ENCODE measurements at places on chromosomes 16 and 17.

DNA sequence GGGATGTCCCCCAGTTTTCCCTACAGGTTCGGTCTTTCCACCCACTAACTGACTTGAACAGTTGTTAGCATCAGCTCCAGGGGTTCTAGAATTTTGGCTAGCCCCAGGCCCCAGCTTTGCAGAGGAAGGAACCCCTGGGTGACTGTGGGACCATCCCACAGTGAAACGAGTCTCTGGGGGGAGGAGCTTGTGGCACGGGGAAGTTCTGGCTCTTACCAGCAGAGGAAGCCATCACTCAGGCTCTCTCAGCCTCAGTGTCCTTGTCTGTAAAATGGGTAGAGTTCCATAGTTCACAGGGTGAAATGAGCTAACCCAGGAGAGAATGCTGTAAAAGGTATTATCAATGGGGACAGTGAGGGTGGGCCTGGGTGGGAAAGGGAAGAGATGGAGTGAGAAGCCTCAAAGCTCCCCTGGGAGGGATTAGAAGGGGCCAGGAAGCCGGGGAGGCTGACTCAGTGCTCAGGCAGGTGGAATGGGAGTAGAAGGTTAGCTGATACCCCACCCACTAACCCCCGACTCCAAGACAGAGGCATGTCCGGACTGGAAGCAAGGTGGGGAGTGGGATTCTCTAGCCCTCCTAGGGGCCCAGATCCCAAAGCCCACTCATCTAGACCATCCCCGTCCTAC lies 30.9 kb upstream of the CDC42EP4 start:
- no peak for DNase-seq

DNA sequence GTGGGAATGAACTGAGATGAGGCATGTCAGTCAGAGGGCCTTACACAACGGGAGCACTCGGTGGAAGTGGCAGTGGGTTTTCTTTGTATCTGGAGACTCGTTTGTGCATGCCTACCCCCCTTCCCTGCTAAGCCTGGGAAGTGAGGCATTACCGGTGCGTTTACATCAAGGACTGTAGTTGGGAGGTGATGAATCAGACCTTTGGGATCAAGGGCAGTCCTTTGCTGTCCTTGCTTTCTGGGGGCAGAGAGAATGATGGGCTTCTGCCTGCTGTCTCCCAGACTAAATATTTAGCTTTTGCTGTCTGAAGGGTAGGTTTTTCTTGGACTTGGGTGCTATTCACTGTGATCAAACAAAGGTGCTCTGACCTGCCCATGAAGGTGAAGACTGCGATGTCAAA lies 83.0 kb downstream of the WWP2 start:
- DNase-seq, result no peak

DNA sequence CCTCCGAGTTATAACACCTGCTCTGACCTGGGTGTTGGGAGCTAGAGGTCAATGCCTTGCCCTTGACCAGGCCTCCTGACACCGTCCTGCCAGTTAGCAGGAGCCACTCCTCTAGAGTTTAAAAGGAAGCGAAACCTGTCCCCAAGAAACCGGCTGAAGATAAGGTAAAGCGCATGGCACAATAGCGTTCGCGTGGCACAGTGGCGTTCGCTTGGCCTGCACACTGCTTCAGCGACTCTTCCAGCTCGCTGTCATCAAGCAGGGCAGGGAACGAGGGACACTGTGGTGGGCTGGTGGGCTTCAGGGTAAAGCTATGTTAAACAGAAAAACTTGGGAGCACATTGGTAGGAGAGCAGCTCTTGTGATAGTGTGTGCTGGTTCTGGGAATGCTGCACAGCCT lies 28.2 kb upstream of the ETV4 start:
- no peak for DNase-seq

DNA sequence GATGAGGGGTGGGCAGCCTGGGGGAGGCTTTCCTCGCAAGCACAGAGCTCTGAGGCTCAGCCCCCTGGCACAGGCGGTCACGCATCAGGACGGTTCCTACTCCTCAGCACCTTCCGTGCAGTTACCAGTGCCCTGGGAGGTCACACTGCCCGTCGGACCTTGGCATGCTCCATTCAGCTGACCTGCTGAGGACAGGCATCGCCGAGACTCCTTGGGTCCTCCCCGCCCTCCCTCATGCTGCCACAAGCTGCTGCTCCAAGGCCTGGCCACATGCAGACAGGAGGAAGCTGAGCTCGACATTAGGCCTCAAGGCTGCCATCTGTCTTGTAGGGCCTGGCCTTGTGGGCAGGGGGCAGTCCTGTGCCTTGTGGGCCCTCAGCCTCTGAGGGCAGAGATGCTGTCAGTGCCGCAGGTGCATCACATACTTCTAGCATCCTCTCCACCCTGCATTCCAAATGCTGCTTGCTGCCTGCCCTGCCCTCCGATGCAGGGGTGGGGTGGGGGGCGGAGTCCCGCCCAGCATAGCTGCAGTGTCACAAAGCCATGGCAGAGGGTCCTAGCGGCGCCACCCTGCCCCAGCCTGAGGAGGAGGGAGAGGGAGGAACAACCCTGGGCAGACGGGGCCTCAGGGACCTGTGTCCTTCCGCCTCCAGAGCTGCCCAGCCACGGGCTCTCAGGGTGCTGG lies 9.3 kb downstream of the C16orf90 start:
- no peak for DNase-seq

DNA sequence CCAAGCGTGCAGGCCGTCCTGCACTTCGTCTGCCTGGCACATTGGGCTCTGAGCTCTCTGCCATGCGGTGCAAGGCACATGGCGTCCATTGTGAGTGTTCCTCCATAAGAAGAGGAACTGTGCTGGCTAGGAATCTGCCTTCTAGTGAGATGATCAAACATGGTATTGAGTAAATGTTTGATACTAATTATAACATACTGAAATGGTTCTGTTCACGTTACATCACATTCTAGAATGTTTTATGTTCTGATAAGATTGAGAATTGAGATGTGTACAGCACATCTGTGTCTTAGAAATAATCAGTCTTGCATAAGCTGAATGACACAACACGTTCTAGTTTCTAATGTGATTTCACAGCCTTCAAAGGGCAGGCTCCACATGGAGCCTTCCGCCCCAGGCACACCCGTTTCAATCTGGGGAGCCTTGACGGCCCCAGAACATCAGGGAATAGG lies 42.9 kb downstream of the USP10 start:
- DNase-seq, result no peak

- DNase-seq, result no peak
These were observed 57.9 kb upstream of the MAF start for GRCh38 chr16:79658301-79659033.

- DNase-seq, result no peak
These were observed 388 bp downstream of the RHBDL3 start for GRCh38 chr17:32266051-32266388.

- DNase-seq, result no peak
These were observed 429.8 kb downstream of the MAF start for GRCh38 chr16:79170555-79171246.

DNA sequence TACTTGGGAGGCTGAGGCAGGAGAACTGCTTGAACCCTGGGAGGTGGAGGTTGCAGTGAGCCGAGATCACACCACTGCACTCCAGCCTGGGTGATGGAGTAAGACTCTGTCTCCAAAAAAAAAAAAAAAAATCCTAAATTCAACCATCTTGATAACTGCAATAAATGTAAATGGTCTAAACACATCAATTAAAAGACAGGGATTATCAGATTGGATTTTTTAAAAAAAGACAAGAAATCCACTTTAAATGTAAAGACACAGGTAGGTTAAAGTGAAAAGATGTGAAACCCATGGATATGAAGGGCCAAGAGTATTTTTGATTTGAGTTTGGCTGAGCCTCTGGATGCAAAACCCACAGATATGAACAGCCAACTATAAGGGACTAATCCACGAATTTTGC lies 64.2 kb upstream of the ATP2A3 start:
- DNase-seq, result no peak

DNA sequence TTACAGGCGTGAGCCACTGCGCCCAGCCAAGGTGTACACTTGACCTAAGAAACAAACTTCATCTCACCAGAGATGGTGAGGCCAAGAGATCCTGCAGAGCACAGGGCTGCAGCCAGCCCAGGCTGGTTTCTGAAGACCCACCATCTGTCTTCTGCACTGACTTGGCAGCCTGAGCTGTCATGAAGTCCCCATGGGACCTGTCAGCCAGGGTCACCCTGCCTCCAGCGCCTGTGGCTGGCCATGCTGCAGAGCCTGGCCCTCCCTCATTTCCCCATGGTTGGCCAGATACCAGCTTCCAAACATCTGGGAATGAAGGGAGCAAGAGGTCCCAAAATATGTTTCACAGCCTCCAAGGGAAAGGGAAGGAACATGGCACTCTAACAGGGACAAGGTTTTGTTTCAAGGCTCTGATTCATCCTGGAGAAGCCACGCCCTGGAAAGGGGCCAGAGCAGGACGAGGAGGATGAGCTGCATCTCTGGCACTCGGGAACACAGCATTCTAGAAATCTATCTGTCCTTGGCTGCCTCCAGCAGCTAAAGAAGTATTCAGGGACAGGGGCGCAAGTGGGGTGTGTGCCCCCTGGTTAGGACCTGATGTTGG lies 45.3 kb downstream of the DDX19A start:
- DNase-seq, result no peak

DNA sequence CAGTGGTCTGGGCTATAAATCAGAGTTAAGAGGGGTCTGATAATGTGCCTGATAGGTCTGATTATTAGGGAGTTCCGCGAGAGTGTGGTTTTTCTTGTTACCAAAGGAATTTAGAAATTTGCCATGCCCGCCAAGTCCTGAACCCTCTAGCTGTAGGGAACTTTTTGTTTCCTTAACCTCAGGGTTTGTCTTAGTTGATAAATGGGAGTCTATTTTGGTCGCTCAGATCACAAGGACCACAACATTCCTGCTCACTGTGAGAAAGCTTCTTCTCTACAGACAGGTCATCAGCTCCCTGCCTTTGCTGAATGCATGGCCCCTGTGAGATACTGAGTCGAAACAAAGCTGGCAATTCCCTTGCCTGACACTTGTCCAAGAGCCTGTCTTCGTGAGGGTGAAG lies 497.8 kb downstream of the HS3ST4 start:
- no peak for DNase-seq

GRCh38 chr16:69904495-69905170 lies 46.5 kb upstream of the CLEC18A start:
- DNase-seq, result no peak

DNA sequence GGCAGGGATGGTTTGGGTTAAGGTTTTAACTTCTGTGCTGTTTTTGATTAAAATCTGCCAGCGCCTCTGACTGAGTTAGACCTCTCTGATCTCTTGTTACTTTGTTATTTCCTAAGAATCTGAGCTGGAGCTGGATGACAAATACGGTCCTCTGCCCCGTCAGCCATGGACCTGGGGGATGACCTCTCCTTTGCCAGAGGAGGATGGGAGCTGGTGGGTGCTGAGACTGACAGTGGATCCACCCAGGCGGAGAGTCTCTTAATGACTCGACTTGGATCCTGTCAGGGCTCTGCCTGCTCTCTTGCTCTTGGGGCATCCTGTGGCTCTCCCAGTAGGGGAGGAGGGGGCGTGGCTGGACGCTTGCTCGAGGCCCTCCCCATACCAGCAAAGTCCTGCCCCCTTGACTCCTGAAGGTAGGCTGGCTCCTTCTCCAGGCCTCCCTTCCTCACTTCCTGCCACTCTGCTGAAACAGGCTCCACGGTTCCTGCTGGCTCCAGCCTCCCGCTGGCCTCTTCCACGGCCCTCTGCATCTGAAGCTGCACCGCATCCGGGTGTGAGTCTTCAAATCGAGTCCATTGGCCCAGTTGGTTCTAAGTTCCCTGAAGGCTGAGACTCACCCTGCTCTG lies 24.8 kb upstream of the MAP3K14 start:
- DNase-seq, result no peak

DNA sequence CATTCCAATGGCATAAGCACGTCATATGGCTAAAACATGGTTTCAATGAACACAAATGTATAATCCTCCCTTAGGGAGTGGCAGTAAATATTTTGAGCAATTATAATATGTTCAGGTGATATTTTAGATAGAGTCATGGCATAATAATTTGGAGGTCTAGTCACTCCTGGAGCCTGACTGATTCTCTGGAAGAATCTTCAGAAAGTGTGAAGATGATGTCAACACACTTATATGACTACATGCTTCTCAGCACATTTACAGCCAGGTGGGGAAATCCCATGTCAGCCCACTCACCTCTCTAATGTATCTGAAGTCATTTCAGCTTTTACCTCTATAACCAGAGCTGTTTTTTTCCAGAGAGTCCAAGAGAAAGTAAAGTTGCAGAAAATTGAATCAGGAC lies 474.8 kb downstream of the SHISA9 start:
- DNase-seq, result no peak

DNA sequence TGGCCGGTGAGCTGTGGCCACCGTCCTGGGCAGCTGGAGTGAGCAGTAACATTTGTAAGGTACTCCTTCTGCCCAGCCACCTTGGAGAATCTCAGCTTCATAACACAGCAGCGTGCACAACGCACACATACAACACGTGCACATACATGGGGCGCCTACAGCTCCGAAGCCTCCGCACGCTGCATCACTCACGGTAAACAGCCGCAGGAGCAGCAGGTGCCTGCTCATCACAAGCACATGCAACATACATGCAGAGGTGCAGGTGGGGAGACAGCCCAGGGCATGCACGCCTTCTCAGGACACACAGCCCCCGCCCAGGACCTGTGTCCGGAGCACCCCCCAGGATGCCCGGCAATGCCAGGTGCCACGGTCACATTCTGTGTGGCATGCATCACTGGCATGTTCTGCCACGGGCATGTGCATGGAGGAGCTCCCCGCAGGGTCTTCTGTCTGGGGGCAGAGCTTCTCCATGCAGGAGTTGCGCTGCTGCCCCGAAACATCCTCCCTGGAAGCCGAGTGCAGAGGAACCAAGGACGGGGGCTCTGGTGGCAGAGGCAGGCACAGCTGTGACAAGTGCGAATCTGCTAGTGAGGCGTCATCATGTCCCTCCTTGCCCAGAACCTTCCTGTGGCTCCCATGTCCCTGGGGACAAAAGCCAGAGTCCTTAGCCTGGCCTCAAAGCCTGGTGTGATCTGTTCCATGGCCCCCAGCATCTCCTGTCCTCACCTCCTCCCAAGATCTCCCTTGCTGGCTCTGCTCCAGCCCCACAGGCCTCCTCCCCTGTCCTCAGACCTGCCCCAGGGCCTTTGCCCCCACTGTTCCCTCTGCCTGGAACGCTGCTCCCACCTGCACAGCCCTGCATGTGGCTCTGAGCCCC lies 184.0 kb upstream of the GSE1 start:
- DNase-seq, result no peak

DNA sequence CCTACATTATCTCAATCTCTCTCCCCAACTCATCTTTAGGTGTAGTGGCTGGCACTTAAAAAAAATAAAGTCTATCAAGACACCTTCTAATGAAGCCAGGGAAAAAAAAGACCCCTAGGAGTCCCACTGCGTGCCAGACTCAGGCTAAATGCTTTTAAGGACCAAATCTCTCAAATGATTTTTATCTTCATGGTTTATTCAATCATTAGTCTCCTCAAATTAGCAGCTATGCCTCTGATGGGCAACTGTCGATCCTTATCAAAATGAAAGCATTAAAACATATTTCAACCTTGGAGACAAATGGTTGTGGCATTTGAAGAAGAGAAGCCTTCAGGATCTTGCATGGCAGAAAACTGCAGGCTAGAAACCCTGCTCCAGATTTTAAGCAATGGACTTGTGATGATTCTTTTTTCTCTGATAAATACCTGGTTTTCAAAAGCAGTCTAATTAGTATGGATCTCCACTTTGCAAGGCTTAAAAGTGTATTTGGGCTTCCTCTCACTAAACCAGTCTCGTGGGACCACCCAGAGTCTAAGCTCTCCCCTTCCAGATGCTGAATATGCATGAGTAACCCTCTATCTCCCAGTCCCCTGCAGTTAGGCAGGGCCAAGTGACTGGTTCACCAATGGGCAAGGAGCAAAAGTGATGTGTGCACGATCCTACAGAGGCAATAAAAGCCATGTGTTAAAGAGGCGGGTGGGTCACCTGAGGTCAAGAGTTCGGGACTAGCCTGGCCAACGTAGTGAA lies 14.9 kb downstream of the ITPRIPL2 start:
- DNase-seq, result no peak
